ENCODE measurements at places on chromosomes 3 and 15.

GRCh38 chr3:50519471-50520089 lies 16.1 kb upstream of the CACNA2D2 start:
- peak; percentile 74 for DNase-seq

DNA sequence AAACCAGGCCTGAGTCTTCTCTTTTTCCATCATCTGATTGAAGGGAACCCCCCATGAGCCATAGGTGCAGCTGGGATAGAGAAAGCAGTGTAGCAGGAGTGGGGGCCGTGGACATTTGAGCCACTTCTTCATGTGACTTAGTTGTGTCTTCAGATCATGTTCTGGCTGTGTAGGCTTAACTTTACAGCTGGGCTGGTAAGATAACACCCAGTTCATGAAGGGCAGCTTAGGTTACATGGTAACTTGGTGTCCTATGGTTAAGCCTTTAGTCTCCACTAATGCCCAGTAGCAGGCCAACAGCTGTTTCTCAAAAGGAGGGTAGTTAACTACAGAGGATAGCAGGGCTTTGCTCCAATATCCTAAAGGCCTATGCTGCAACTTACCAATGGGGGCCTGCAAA lies 11.4 kb upstream of the SNRPN start:
- DNase-seq: no peak

GRCh38 chr3:138640537-138640936 lies 32.0 kb downstream of the FAIM start:
- no peak for DNase-seq

GRCh38 chr15:34039790-34040113 lies 748 bp upstream of the AVEN start:
- no peak for DNase-seq

DNA sequence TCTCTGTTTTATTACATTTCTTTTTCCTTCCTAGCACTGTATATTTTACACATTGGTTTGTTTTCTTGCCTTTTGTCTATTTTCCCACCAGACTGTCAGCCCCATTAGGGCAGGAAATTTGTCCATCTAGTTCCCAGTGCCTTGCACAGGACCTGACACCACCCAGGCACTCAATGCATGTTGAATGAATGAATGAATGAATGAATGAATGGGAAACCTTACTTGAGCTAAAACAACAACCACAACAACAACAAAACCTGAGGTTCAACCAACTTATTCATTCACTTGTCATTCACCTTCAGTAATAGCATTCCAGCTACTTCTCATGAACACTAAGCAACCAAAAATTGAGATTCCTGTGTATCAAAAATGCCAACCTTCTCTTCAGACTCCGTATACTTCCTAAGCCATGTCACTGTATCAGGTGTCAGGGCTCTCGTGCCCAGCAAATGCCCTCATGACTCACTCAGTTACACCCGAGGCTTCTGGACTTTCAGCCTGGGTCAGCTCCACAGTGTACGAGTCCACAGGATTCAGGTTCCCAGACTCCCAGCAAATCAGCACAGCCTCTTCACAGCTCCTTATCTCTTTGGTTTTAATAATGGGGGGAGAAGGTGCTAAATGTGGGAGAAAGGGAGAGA lies 37.3 kb downstream of the FSD2 start:
- no peak for DNase-seq

DNA sequence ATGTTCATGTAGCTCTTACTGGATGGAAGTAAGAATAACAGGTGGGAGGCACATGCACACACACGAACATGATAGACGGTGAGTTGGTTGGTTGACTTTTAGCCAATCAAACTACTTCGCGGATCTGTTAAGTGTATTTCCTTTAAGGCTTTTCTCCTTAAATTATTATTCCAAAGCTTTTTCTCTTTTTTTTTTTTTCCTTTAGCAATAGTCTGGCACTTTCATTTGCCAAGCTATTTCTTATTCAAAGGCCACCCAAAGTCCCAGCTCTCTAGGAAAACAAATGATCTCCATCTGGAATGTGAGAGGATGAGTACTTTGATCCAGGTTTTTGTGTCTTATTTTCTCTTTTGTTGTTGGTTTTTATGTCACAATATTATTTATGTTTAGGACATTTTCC lies 141.1 kb downstream of the TPRG1 start:
- DNase-seq: no peak

GRCh38 chr3:153927107-153927506 lies 194.1 kb upstream of the ARHGEF26 start:
- no peak for DNase-seq
